ENCODE measurements at places on chromosomes 3 and 15.

DNA sequence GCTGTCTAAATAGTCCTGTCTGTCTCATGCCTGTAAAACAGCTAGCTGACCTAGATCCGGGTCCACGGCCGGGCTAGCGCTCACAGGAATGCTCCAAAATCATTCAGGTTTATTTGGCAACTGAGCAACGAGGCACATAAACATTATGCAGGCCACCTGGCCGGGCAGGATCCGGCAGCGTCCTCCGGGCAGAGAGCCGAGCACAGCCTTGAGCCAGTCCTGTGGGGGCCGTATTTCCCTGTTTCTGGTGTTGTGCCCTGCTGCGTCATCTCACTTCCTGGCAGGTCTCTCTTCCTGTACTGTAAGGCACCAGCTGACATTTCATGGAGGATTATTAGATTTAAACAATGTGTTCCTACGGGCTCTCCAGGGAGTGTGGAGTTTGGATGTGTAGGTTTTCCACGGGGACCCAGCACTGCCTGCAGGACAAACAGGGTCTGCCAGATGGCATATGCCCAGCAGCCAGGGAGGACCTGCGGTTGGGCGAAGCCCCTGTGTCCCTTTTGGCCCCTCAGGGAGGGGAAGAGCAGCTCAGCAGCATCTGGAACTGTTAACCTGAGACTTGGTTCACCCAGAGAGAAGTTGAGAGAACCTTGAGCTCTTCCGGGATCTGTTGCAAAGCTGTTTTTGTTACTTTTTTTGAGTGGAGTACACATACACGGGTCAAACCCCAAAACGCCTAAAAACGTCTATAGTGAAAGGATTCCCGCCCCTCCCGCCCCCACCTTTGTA, 16.6 kb upstream of the LRRK1 start:
- DNase-seq: peak; percentile 30

GRCh38 chr3:3015185-3016089, 94.7 kb downstream of the IL5RA start:
- DNase-seq: no peak

DNA sequence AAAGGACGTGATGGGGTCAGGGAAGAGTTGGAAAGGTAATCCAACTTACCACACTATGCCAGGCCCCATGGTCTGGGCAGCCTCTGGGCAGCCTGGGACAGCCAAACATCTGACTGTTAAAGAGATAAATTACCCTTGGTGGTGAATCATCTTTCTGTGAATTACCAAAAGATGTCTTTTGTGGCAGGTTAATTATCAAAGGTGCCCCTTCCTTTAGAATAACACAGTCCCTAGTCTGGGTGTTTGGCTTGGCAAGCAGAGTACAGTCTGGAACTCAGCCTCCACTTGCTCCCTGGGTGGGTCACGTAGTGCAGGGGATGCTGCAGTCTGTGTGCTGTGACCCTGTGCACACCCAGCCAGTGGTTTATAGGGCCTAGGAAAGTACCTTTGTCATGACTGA, 113.1 kb downstream of the ZNF621 start:
- DNase-seq: no peak

DNA sequence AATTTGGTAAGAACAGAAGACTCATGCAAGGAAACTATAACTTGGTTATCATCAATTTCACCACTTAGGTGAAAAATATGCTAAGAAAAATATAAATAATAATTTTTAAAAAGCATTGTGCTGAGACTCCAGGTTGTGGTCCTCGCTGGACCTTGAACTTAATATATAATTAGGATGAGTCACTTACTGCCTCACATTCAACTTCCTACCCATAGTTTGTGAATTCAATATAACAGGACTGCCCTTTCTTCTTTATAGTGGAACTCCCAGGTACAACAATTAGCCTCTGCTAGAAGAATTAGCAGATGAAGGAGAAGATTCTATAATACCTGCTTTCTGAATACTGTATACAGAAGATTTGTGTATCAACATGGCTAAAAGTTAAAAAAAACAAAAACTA, 149.1 kb upstream of the SPRED1 start:
- no peak for DNase-seq

GRCh38 chr3:188067932-188068331, 86.0 kb upstream of the LPP start:
- no peak for DNase-seq

- DNase-seq: no peak
These were observed 1.5 kb downstream of the ATP1B3 start for GRCh38 chr3:141877911-141878310.

Measured in T1000 (cell line).